ENCODE measurements at places on chromosomes 2 and 18. TPM values are rescaled to one million over a fixed set of nuclear protein-coding genes. Genes with fewer than 3 reads are reported as not detected.

Gene NRP2
- total RNA-seq = 0.59 TPM

Gene ANO7
- 5.3 TPM for total RNA-seq

Gene STPG4
- not detected for total RNA-seq

Gene ZNF521
- total RNA-seq = not detected

Gene SERPINB11
- total RNA-seq = not detected

Gene LRRC30
- total RNA-seq = not detected

Gene PSMA8
- 0.73 TPM for total RNA-seq

Gene C2orf78
- not detected for total RNA-seq

Gene NEDD4L
- 1.7 TPM for total RNA-seq

Gene OR6B2
- total RNA-seq = not detected

Gene ALPI
- total RNA-seq = not detected

Gene TUBA3E
- not detected for total RNA-seq

Gene SNTG2
- 2.6 TPM for total RNA-seq

Gene TCF23
- not detected for total RNA-seq

Gene SLC38A11
- total RNA-seq = not detected

Gene SAP130
- total RNA-seq = 28.0 TPM

Gene APLF
- total RNA-seq = 2.6 TPM

Gene GALNT13
- not detected for total RNA-seq

All from activated naive CD4-positive, alpha-beta T cell treated with anti-CD3 and anti-CD28 coated beads, Interleukin-2, amount 50 U/mL, for 72 hours (primary cell).